ENCODE measurements at places on chromosomes 12 and 14.

GRCh38 chr12:121345151-121345815, 6.9 kb downstream of the ANAPC5 start:
- DNase-seq: no peak

DNA sequence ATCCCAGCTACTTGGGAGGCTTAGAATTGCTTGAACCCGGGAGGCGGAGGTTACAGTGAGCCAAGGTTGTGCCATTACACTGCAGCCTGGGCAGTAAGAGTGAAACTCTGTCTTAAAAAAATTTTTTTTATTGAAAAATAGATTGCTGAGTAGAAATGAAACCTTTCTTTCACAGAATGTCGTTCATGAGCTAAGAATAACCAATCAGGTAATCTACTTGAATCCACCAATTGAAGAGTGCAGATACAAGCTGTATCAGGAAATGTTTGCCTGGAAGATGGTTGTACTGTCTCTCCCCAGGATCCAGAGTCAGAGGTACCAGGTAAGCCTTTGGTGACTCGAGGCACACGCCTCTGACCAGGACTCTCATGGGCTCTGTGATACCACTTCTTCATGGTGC, 27.0 kb downstream of the DYNC1H1 start:
- DNase-seq: no peak

GRCh38 chr14:33035416-33036194, 96.9 kb downstream of the NPAS3 start:
- no peak for DNase-seq

GRCh38 chr12:88206601-88207000, 64.5 kb downstream of the TMTC3 start:
- no peak for DNase-seq

- DNase-seq: no peak
These were observed 25.2 kb downstream of the PLEKHA5 start for GRCh38 chr12:19154686-19155085.

DNA sequence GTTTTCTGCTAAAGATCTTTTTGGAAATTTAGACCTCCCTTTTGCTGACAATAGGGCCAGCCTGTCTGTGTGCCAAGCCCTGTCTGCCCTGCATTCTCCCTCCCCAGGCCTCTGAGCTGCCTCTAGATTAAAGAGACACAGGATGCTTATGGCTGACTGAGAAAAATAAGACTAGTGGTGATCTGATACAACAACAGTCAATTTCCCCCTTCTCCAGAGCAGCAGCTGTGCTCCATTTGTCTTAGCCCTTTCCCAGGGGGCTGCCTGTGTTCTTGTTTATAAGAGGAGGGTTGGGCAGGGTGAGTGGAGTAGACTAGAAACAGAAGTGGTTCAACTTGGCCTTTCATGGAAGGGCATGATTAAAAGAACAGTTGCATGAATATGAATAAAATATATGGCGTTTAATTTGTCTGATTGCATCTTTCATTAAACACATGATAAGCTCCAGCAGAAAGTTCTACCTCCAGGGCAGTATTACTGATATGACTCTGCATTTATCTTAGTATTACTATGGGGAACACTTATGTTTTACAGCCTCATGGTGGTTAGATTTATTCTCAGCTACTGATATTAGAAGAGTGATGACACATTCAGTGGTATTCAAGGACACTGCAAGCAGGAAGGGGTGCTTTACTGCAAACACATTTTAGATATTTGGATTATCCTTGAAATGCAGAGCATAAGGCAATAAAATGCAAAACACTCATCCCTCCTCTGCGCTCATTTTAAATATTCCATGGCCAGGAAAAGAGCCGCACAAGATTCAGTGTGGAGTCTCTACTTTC, 150.2 kb upstream of the CLEC14A start:
- no peak for DNase-seq

GRCh38 chr12:31845613-31846322, 113.4 kb upstream of the RESF1 start:
- no peak for DNase-seq

DNA sequence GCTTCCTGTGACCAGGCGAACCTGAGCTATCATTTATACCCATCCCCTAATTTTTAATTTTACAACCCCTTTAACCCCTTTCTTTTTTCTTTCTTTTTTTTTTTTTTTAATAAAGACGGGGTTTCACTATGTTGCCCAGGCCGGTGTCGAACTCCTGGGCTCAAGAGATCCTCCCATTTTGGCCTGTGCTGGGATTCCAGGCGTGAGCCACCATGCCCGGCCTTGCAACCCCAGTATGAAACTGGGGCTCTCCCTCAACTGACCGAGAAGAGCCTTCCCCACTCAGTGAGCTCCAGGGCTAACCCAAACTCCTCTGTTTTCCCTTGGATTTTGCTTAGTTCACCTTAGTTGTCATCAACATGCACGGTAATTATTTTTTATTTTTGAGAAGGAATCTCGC, 992 bp downstream of the CPSF2 start:
- DNase-seq: no peak

DNA sequence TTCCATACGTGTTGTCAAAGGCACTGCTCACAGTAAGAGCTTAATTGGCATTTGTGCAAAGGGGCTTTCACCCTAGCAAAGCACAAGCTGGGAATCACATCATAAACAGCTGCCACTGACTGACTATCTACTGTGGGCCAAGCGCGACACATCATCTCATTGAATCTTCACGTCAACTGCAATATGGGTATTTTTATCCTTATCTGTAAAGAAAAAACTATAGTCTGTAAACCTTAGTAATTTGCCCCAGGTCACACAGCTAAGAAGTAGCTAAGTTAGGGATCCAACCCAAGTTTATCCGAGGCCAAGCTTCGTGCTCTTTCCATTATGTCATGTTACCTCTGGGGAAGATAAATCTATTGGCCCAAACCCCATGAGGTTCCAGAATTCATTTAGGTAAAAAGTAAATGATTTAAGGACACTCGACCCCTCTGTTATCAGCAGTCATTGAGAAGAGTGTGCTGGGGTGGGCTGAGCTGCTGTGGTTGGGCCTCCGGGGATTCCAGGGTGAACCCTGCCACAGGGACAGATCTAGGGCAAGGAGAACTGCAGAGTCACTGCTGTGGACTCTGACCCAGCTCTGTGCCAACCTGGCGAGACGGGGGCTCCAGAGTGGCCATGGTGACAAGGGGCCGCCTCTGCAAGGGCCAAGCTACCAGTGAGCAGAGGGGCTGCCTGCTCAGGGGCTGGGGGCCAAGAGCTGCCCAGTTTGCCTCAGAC, 27.6 kb downstream of the NCKAP5L start:
- no peak for DNase-seq

DNA sequence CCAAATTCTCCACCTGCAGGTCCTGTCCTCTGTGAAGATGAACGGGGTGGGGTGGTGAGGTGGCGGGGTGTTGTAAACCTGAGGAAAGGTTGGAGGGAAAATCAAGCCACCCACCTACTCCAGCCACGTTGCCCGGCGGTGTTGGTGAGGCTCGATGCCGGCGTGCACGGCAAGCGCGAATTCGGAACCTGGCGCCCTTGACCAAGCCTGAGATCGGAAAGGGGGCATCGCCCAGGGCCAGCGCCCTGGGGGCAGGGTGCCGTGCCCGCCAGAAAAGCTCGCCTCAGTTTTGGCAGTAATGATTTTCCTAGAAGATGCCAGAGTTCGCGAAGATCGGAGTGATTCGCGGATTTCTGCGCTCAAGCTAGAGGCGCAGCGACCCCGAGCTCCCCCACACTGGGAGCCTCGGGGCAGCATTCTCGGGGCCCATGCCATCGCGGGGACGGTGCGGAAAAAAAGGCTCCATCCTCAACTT, 817 bp downstream of the STXBP6 start:
- DNase-seq: no peak

DNA sequence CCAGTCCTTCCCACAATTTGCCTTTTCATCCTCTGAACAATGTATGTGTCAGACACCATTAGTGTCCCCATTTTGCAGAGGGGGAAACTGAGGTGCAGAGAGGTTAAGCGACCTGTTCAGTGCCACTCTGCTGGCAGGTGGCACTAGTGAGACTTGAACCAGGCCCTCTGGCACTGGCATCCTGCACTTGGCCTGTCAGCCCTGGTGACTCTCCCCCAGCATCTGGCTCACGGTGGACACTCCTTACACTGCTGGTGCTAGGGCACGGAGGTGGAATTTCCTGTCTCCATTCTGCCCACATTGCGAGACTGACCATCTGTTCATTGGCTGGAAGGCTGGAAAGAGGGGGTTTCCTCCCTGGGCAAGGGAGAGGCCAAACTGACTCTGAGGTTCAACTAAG, 48.7 kb downstream of the CCNK start:
- no peak for DNase-seq

- no peak for DNase-seq
These were observed 5.1 kb downstream of the LHX5 start for GRCh38 chr12:113466454-113467141.

DNA sequence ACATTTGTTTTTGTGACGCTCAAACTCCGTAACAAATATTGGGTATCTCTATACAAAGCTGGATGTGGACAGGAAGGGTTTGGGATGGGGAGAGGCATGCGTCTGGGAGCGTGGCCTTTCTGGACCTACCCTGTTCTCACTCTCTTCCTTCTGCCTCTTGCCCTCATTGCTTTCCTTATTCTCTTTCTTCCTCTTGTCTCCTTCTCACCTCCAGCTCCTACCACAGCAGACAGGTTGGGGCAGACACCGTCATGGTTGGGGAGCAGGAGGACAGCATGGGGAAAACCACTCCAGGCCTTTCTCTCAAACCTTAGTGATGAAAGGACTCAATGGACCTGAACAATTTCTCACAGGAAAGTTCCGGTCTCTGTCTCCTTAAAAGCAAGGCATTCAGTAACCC, 465.3 kb downstream of the RAD51B start:
- no peak for DNase-seq

DNA sequence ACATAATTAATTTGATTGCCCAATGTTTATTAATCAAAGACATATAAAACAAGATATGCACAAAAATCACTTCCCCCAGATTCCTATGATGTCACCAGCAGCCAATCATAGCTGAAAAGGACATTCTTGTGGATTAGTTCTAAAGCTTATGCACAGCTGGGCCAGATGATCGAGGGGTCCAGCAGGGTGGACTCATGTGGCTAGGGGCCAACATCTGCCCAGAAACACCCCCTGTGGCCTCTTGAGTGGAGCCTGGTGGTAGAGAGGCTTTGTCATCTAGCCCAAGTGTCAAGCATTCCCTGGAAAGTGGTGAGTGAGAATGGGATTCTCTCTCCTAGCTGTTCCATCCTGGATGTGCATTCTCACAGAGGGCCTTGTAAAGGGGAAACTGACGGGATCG, 590.0 kb downstream of the BCL11B start:
- DNase-seq: no peak

- no peak for DNase-seq
These were observed 12.7 kb downstream of the SCYL2 start for GRCh38 chr12:100279607-100280244.

- DNase-seq: no peak
These were observed 197.2 kb downstream of the CHST11 start for GRCh38 chr12:104653730-104654664.

DNA sequence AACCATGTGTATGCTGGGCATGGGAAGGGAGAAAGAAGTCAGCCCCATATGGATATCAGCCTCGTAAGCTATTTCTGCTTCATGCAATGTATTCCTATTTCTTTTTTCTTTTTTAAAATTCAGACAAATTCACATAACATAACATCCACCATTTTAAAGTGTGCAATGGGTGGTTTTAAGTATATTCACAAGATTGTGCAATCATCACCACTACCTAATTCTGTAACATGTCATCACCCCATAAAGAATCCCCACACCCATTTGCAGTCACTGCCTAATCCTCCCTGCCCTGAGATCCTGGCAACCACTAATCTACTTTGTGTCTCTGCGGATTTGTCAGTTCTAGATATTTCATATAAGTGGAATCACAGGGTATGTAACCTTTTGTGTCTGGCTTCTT, 9.5 kb downstream of the POMT2 start:
- DNase-seq: no peak

- no peak for DNase-seq
These were observed 287.1 kb upstream of the SRRM4 start for GRCh38 chr12:118694128-118694775.

GRCh38 chr14:23577710-23578392, 739 bp downstream of the JPH4 start:
- no peak for DNase-seq

- no peak for DNase-seq
These were observed 19.3 kb upstream of the TFCP2 start for GRCh38 chr12:51192284-51192671.

- no peak for DNase-seq
These were observed 1045.2 kb downstream of the FLRT2 start for GRCh38 chr14:86575141-86575540.

- DNase-seq: peak; percentile 31
These were observed 156.1 kb upstream of the FSCB start for GRCh38 chr14:44663136-44663535.

DNA sequence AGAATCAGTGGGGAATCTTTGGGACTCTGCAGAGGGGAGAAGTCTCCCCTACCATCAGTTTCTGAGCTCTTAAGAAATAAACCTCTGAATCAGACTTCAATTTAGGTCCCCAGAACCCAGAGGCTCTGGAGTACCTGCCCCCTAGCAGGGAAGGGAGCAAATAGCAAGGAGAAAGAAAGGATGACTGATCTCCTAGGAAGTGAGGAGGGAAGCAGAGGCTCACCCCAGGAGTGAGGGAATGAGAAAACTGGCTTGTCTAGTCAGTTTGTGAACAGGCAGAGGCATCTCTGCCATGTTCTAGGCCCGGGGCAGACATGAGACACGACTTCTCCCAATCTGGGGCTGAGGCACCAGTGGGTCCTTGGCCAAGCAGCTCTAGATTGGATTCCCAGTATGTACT, 24.3 kb upstream of the SMUG1 start:
- no peak for DNase-seq

Data from Kasumi-1 (cell line).